ENCODE measurements at places on chromosomes 6 and 20. TPM values are rescaled to one million over a fixed set of nuclear protein-coding genes. Genes with fewer than 3 reads are reported as not detected.

The ITPR3 gene
- 104 TPM for total RNA-seq

The OLIG3 gene
- not detected for total RNA-seq

The DUSP15 gene
- total RNA-seq: 2.8 TPM

The PRR3 gene
- total RNA-seq: 8.0 TPM

The RBM24 gene
- total RNA-seq: 4.2 TPM

The CST5 gene
- total RNA-seq: not detected

The GNAS-AS1 gene
- 1.6 TPM for total RNA-seq

DNA sequence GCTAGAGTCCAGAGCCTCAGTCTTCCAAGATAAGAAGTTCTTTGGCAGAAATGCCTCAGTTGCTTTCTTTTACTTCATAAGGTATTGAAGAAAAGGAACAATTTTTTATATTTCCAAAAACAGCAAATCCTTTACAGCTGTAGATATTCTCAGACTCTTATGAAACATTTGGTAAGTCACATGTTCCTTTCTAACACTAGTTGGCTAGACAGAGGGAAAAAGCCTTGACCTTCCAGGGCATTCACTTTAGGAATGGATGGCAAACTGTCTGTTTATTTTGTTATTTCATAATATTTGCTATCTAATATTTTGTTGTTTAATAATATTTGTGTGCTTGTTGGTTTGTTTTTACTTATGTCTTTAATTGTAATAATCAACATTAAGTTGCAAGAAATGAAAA is 140.8 kb downstream of the PTPRK start:
- no peak for DNase-seq

DNA sequence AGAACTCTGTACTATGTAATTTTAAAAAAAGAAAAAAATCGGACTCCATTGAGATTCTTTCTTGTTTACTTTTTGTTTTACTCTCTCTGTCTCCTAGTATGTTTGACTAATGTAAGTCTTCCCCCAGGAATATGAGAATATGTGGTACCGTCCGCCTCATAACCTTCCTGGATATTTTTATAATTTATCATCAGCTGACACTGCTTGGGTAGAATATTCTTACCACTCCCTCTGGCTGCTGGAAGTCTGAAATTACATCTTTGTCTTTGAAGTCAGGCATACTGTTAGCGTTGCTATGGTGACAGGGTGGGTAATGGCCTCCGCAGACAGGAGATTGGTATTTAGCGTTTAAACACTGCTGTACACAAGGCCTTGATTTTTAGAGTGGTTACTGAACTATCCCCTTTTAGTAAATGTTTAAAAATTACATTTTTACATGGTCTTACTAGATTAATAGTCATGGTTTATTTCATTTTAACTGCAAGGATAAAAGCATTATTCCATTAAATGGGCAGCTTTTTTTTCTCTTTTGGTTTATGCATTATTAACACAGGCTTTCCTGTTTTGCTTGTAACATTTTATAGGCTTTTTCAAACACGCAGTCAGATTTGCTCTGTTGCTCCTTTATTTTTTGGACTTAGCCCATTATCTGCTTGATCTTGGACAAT is 176.4 kb downstream of the ARID1B start:
- peak; percentile 31 for DNase-seq

DNA sequence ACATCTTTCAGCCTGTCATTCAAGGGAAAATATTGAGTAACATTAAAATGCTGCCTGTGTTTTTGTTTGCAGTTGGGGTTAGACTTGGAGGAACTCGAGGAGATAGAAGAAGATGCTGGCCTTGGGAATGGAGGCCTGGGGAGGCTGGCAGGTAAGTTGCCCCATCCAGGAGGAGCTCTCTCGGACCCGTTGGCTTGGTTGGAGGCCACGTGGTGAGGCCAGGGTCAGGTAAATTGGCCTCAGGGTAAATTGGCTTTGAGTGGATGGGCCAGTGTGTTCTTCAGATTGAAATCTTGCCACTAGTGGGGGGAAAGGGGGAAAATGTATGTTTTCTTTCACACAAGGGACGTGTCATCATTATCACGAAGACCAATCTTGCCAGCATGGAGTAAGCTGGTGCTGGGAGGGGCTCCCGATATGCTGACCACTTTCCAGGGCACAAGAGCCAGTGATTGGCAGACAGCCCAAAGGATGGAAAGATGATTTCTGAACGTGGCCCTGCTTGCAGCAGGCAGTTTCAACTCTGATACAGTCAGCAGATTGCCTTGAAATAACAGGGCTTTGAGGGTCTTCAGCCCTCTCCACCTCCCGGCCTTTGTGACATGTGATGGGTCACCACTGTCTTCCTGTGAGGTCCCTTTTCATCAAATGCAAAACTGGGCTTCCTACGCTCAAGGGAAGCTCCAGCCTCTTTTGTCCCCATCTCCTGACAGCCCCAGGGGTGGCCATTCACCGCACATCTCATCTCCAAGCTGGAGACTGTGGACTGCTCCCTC is 21.4 kb downstream of the PYGB start:
- DNase-seq: no peak

GRCh38 chr20:48606172-48606840 is 221.5 kb downstream of the PREX1 start:
- no peak for DNase-seq

- DNase-seq: no peak
Measured at GRCh38 chr6:22028403-22029090, 268.3 kb downstream of the PRL start.

GRCh38 chr20:57383447-57384347 is 7.5 kb upstream of the RBM38 start:
- no peak for DNase-seq

DNA sequence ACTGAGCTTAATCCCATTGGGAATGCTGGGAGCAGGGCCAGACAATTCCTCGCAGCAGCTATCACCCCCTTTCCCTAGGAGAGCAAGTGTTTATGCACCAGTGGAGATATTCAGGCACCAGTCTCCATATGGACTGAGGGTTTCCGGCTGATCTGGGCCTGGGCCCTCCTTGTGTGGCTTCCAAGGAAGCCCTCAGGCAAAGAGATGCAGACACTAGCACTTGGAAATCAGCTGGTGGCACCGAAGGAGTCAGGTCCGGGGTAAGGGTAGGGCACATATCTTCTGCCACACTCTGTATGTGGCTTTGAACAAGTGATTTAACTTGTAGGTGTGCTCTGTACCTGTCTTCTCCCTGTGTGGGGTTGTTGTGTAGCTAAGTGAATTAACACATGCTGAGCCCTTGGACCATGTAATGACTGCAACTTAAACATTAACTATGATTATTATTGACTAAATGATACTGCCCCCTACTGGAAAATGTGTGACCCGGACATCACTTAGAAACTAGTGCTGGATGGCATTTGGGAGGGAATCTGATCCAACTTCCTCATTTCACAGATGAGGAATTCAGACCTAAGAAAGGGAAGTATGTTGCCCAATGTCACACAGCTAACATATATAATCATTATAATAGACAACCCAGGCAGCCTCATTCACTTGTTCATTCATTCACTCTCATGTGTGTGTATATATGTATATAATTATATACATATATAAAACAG is 19.3 kb upstream of the WFDC2 start:
- DNase-seq: no peak

DNA sequence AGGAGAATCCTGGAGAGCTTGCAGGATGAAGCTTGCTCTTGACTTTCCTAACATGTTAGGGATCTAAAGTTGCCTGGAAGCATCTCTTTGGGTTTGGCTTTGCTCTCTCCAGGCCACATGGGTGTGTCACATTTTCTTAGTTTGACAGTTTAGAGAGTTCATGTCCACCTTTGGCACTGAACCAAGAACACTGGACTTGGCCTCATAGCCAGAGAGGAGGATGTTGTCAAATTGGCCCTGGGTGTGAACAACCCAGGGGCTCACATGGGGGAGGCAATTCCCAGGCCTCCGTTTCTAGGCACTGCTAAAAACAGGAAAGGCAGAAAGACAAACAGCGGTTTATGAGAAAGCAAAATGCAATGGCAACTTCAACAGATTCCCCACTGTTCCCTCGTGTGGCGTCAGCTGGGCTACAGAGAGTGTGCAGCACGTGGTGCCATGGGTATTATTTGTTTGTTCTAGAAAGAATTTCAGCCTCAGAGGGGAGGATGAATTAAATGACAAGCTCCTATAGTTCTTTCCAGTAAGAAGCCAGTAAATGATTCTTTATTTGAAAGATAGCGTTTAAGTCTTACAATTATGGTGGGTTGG is 93.9 kb downstream of the CLIC5 start:
- no peak for DNase-seq

DNA sequence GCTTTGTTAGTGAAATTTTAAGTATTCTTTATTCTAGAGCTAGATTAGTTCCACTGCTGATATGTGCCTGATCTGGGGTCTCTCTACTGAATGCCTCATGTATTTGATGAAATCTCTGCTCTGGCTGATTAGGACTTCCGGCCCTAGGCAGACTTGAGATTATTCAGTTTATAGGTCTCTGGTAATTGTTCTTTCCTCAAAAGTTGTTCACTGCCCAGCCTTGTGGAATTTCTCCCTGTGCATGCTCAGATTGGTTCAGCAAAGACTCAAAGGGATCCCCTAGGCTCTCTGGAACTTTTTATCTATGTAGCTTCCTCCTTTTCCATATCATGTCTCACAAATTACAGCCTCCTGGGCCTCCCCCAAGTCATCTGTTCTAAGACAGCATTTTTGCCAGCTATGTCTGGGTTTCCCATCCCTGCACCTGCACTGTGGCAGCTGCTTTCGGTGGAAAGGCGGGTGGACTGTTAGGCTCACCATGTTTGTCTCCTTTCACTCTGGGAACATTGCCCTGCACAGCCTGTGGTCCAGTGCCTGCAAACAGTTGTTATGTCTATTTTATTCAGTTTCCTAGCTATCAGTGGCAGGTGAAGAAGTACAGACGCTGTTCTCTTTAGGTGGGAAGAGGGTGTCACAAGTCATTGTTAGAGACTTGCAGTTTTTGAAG is 73.7 kb downstream of the RPP40 start:
- no peak for DNase-seq

GRCh38 chr6:25971187-25971821 is 8.7 kb downstream of the TRIM38 start:
- DNase-seq: peak; percentile 46

GRCh38 chr6:143517447-143517773 is 5.9 kb upstream of the FUCA2 start:
- no peak for DNase-seq

GRCh38 chr20:46709055-46709458 is 392 bp upstream of the SLC2A10 start:
- no peak for DNase-seq

GRCh38 chr6:129717277-129717676 is 7.3 kb upstream of the ARHGAP18 start:
- DNase-seq: no peak

DNA sequence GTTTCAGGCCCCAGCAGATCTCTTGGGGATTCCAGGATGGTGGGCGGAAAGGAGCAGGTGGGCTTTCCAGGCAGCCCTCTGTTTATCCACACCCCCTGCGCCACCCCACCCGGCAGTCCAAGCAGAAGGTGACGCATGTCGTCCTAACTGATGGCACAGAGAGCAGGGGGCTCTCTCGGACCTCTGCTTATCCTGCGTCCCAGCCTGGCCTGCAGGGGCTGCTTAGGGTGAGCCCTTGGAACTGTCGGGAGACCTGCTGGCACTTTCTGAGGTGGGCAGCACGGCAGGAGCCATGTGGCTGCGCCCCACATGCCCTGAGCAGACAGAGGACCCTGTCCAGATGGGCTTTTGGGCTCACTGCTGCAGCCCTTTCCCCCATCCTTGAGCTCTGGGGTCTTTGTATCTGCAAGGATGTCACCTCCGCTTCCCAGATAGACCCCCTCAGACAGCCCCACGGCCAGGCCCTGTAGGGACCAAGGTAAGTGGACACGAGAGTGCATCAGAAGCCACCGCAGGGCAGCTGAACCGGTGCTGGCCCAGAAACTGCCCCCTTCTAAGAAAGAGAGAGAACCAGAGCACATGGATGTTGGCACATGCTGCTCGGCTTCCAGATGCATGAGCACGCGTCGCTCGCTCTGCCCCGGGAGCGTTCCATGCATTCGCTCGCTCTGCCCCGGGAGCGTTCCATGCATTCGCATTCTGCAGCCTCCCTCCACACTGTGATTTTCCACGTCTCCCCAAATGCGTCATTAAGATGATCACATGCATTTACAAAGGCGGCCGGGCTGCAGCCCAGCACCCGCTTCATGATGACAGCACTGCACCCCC is 246.7 kb downstream of the TAF4 start:
- DNase-seq: no peak

DNA sequence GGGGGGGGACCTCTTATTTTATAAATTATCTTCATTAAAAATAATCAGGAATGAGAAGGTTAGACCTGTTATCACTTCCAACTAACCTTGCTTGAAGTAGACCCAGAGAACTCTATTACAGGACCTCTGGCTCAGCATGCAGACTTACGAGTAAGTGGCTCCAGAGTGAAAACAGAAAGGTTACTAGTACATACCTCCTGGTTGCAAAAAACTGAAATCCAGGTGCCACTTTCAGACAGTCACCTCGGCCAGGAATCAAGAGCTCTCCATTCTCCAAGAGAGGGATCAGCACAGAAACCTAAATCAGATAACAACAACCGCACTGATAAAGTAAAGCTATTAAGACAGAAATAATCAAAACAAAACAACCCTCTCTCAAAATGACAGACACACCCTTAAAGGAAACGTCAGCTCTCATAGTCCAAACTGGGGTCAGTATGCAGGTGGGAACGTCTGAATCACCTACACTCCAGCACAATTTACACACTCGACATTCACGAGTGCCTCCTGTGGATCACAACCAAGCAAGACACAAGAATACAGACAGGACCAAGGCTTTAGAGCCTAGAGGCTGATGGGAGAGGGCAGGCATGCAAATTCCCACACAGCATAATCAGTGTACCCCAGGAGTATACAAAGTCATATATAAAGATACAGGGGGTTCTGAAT is 31.8 kb downstream of the MDN1 start:
- no peak for DNase-seq

- no peak for DNase-seq
Measured at GRCh38 chr20:49272654-49273053, 5.2 kb downstream of the ZNFX1 start.

DNA sequence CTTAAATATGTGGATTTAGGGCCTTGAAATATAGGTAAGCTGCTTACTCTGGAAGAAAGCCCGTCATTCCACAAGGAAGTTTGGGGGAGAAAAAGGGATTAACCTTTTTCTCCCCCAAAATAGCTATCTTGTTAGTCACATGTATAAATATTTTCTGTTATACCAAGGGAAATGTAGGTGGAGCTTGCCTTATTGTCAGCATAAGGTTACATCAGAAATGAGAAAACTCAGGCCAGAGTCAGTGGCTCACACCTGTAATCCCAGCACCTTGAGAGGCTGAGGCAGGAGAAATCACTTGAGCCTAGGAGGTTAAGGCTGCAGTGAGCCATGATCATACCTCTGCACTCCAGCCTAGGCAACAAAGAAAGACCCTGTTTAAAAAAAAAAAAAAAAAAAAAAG is 129.9 kb downstream of the LRFN2 start:
- no peak for DNase-seq

DNA sequence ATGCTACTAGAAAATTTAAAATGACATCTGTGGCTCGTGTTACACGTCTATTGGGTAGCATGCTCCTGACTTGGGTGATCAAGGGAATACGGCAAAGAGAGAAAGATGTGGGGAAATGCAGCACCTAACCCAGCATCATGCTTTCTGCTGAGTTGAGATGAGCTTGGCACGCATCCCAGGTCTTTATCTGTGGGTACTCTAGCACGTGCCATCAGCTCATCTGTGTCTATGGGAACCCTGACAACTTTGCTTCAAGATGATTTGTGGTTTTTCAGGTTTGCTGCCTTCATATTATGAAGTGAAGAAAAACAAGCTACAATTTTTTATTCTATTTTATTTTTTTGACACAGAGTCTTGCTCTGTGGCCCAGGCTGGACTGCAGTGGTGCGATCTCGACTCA is 21.0 kb downstream of the RNASET2 start:
- DNase-seq: no peak
